ENCODE measurements at places on chromosomes 6 and 20.

GRCh38 chr6:25290306-25291060 is 11.3 kb downstream of the CARMIL1 start:
- DNase-seq = no peak

DNA sequence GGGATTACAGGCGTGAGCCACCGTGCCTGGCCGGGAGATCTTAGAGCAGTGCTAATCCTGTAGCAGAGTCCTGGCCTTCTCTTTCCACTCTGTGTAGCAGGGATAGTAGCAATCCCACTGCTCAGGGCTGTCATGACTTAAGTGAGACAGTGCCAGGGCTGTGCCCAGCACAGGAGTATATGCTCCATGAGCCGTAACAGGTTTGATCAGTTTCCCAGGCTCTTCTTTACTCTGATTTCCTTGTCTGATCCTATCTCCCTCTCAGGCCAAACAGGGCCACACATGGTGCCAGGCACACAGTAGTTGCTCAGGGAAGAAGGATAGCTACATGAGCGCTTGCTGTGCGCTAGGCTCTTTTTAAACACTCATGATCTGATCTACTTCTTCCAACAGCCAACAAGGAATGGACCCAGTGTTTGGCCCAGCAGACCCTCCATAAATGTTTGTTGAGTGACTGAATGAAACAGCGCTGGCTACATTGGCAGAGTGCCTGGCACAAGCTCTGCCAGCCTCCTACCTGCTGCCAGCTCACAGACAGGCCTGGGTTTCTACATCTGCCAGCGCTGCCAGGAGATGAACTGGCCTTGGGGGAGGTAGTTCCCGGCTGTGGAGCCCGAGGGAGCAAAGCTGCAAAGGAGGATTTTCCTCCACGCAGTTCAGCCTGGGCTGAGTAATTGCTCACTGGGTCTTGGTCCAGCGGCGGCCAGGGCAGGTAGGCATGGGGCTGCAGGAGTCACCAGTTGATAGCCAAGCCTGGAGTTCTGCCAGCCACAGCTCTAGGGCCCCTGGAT is 36.9 kb downstream of the SNAI1 start:
- DNase-seq = no peak

GRCh38 chr6:100161782-100162365 is 167.9 kb upstream of the MCHR2 start:
- DNase-seq = no peak

DNA sequence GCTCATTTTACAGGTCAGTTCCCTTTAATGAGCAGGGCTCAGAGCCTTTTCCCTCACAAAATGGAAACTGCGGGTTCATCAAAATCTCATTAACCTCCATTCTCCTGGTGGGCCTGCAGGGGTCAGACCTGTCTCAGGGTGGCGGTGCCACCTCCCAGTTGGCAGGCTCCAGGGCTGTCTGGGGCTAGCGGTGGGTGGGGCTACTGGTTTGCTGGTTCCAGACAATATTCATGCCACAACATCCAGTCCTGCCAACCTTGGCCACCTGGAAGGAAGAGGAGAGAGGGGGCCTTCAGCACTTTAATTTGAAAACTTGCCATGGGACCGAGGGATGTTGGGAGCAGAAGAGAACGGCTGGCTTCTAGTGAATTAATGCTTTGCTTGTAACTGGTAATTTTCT is 41.9 kb upstream of the CTNNBL1 start:
- peak; percentile 35 for DNase-seq

GRCh38 chr6:5605937-5606336 is 344.6 kb downstream of the FARS2 start:
- DNase-seq = no peak

GRCh38 chr20:24651171-24651975 is 181.9 kb downstream of the SYNDIG1 start:
- peak; percentile 74 for DNase-seq

DNA sequence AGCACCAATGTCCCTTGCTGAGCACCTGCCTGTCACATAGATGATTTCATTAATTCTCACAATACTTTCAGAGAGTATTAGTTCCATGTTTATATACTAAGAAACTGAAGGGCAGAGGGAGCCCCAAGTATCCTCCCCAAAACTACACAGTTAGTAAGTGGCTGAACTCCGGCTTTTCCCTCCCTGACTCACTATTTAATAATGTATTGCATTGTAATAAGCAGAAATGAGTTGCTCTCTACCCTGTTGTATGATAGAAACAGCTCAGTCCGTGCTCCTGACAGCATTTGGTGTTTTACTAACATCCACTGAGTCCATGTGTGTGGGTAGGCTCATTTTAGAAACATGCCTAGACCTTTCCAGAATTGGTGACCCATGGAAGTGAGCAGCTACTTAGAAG is 76.8 kb downstream of the OLIG3 start:
- DNase-seq = peak; percentile 5

GRCh38 chr6:24798740-24799540 is at the start of gene ARMH2:
ARMH2 (minus strand) TSS chr6:24798917; CDS start chr6:24798857, 60 bp downstream.
- DNase-seq = no peak

DNA sequence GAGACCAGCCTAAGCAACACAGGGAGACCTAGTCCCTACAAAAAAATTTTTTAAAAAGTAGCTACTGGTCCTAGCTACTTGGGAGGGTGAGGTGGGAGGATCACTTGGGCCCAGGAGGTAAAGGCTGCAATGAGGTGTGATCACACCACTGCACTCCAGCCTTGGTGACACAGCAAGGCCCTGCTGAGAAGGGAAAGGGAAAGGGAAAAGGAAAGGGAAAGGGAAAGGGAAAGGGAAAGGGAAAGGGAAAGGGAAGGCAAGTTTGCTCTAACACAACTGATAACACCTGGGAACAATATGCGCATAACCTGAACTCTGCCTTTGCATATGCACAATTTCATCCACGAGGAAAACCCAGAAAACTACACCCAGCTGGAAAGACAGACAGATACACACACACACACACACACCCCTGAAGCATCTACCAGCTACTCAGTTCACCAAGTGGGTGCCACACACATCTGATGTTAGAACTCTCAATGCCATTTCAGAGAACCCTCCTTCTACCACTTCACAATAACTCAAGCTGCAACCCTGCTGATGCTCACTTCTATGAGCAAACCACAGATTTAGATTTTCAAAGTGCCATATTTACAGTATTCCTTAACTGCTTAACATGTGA is 19.1 kb downstream of the B4GALT5 start:
- DNase-seq = no peak

GRCh38 chr6:157410045-157410444 is 29.1 kb downstream of the ZDHHC14 start:
- no peak for DNase-seq

DNA sequence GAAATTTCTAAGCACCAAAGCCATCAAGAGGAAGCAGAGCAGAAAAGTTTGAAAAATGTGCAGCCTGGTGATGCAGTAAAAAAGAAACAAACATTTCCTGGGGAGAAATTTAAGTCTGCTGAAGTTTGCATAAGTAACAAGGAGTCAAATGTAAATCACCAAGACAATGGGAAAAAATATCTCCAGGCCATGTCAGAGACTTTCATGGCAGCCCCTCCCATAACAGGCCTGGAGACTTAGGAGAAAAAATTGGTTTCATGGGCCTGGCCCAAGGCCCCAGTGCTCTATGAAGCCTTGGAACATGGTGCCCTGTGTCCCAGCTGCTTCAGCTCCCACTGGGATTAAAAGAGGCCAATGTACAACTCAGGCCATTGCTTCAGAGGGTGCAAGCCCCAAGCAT is 30.1 kb upstream of the EPM2A start:
- DNase-seq = no peak

DNA sequence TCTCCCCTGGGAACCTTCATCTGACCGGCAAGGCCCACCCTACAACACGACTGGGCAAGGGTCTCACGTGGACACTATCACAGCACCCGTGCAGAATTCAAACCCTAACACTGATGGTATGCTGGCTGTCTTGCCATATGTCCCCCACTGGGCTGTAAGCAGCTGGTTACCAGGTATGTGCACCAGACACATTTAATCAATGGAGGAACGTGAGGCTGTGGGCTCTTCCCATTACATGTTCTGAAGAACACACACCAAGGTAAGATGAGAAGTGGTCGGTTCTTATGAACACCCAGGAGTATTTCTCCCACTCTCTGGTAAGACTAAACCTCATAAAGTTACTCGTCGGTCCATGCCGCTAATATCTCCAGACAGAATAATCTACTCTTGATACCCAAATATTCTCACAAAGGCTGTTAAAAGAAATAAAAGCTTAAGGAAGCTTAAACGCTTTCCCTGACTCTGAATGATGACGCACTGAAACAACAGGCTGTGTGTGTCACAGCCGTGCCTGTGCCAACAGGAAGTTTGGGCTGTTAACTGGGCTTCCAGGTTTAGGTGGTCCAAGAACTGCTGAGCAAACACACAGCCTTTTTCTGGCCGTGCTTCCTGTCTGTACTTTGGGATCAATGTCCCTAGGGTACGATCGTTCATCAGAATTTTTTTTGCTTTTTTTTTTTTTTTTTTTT is 75.3 kb downstream of the SLC23A2 start:
- DNase-seq = peak; percentile 19

DNA sequence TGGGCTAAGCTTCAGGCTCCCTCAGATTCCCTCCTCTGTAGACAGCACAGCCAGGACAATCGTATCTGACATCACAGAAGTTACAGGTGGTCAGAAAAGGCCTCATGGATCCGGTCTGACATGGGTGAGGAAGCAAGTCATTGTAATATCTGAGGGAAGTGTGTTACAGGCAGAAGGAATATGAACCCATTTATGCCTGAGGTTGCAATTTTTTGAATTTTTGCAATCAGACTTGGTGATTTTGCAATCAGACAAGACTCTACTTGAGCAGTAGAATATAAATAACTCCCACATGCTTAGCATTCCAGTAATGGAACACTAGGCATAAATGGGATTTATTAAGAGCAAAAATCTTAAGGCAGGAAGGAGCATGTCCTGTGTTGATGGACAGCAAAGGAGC is 52.1 kb downstream of the CBLN4 start:
- no peak for DNase-seq

DNA sequence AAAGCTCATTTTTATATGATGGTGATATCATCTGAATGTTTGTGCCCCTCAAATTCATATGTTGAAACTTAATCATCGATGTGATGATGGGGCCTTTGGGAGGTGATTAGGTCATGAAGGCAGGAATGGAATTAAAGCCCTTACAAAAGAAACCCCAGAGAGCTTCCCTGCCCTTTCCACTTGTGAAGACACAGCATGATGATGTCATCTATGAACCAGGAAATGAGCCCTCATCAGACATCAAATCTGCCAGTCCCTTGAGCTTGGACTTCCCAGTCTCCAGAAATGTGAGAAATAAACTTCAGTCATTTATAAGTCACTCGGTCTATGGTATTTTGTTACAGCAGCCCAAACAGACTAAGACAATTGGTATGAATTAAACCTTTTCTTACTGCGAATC is 153.1 kb downstream of the MYB start:
- peak; percentile 52 for DNase-seq

GRCh38 chr6:35967076-35967774 is 46.3 kb upstream of the SRPK1 start:
- no peak for DNase-seq

- no peak for DNase-seq
Observed at GRCh38 chr20:37954626-37955025, 51.7 kb downstream of the VSTM2L start.

GRCh38 chr6:131164506-131164905 is 29.2 kb downstream of the AKAP7 start:
- peak; percentile 67 for DNase-seq

DNA sequence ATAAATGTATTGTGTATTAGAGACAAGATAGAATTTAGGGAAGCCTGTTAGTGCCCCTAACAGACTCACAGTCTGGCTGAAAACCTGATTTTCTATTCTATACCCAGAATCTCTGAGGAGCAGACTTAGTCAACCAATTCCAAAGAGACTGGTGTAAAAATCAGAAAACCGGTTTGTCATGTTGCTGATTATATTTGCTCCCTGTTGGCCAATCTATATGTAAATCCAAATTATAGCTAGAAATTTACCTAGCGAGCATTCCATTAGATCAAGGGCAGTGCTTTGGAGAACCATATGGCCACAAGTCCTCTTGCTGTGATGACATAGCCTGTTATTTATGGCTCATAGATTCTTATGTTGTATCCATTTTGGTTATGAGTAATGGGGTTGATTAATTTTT is 4.8 kb downstream of the NFYA start:
- no peak for DNase-seq

- DNase-seq = peak; percentile 29
Observed at GRCh38 chr6:134482593-134483270, 164.8 kb upstream of the SGK1 start.

DNA sequence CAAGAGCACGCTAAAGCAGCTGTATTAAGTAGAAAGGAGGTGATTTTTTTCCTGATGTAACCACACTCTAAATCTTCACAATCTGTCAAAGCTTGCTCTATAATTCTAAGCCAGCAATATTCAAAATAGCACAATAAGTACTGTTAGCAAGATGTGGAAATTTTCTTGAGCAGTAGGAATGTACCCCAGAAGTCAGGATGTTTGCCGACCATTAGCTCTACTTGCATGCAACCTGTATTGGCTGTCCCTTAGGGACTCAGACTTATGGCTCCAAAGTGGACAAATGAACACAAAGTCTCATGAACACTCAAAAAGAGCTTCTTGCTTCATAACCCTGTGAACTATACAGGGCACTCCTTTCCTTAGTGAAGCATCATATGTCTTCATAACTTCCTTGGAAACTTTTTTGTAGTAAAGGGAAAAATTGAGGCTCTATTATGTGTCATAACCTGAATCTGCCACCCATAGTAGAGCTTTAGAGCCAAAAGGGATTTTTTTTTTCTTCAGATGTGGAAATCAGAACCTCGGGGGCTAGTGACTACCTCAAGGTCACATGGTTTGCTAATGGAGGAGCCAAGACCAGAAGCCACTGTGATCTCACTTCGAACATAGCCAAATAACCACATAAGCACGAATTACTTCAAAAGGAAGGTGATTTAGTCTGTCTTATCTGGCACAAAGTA is 54.5 kb downstream of the ADGRG6 start:
- peak; percentile 99 for DNase-seq

Measured in amniotic epithelial cell (primary cell).